ACHN (cell line): ENCODE measurements at places on chromosomes 1 and 21.

- DNase-seq: no peak
Observed at GRCh38 chr1:212367474-212368072, 47.1 kb downstream of the PACC1 start.

DNA sequence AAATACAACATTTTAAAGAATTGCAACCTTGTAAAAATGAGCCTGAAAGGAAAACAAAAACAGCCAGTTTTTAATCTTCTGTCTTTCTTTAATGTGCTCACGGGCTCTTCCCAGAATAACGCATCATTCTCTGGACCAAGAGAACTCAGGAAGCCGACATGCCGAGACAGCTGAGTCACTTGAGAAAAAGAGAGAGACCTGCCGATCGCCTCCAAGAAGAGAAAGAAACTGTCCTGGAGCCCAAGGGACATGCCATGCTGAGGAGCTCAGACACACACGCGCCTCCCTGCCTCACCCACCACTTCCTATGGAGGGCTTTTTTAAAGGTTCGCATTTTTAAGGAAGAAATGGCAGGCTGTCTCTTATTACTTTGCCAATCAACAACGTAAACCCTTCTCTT, 176.4 kb downstream of the ZNF281 start:
- DNase-seq: peak; percentile 16

DNA sequence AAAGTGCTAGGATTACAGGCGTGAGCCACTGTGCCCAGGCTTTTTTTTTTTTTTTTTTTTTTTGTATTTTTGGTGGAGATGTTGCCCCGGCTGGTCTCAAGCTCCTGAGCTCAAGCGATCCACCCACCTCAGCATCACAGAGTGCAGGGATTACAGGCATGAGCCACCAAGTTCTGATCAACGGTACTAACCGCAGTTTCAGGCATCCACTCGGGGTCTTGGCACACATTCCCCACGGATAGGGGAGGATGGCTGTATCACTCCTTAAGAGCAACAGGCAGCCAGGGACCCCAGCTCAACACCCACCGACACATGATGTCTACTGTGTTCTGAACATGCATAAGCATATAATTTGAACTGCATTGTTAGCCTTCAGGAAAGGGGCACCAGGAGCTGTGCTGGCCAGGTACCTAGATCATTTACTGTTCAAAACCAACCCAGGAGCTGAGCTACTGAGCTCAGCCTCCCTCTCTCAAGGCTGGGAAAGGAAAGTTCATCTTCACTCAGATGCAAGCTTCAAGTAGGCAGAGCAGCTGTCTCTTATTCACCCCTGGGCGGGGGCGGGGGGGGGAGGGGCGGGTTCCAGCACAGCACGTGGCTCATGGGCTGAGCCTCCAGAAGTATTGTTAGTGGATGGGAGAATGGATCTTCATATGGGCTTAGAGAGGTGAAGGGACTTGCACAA, 24.7 kb downstream of the CAPZB start:
- DNase-seq: no peak

DNA sequence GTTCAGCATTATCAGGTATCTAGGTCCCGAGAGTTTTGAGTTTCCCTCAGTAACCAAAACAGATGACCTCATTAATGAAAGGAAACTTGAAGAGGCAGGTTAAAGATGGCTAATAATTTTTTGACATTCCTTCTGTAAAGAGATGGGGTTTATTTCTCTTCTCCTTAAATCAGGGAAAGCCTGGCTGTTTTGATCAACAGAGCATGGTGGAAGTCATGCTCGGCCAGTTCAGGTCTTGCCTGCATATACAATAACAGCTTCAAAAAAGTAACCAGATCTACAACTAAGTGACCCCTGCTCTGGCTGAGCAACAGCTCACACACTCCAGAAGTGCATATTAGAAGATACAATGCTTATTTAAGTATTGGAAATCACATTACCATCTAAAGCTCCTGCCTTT, 36.6 kb upstream of the POU2F1 start:
- DNase-seq: no peak

- DNase-seq: no peak
Observed at GRCh38 chr1:232473324-232473723, 156.6 kb downstream of the SIPA1L2 start.

DNA sequence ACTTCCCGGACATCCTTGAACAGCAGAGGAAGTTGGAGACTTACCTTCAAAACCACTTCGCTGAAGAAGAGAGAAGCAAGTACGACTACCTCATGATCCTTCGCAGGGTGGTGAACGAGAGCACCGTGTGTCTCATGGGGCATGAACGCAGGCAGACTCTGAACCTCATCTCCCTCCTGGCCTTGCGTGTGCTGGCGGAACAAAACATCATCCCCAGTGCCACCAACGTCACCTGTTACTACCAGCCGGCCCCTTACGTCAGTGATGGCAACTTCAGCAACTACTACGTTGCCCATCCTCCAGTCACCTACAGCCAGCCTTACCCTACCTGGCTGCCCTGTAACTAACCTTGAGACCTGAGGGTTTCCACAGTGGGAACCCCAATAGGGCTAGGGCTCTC, 17.9 kb downstream of the TENT5C start:
- no peak for DNase-seq

- no peak for DNase-seq
Observed at GRCh38 chr1:21652101-21652936, 16.8 kb downstream of the RAP1GAP start.

- no peak for DNase-seq
Observed at GRCh38 chr1:48695161-48695560, 81.5 kb downstream of the BEND5 start.

- DNase-seq: peak; percentile 99
Observed at GRCh38 chr1:201713086-201713810, 115.7 kb upstream of the IPO9 start.

DNA sequence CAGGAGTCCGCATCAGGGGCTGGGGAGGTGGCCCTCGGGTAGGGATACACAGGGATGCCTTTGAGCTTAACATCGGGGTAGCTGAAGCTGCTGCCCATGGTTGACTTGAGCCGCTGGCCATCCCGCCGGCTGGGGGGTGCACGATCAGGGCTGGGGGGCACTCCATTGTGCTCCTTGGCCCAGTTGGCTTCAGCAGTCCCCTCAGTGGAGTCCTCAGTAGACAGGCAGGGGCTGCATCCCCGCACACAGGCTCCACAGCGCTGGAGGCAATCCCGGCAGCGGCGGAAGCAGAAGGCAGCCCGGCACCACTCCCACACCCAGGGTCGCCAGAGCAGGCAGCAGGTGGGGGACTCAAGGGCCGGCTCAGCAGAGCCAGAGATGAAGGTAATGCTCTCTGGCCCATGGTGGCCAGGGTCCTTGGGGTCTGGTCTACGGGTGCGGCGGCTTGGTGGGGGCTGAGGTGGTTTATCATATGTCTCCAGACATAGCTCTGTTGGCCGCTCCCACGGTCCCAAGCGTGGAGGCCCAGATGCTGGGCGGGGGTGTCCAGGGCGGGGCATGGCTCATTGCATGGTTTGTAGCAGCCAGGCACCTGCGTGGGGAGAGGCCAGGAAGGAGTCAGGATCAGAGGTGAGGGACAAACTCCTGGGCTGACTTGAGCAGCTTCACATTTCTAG, 8.3 kb downstream of the KDF1 start:
- no peak for DNase-seq

GRCh38 chr1:117810553-117810952, 118.9 kb downstream of the GDAP2 start:
- DNase-seq: no peak

GRCh38 chr21:32559006-32559610, 26.2 kb downstream of the TCP10L start:
- DNase-seq: no peak

DNA sequence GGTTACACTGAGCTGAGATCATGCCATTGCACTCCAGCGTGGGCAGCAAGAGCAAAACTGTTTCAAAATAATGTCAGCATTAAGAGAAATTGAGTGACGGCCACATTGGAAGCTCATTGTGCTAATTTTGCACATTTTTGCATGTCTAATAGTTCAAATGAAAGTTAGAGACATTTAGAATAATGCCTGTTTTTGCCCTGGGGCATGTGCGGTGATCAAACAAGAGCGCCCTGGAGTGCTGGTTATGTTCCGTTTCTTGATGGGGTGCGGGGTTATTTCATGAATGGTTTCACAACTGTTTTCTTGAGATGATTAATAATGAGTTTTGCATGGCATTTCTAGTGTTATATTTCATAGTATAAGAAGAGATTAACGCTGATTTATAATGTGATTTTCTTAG, 13.1 kb downstream of the OR2T11 start:
- no peak for DNase-seq

DNA sequence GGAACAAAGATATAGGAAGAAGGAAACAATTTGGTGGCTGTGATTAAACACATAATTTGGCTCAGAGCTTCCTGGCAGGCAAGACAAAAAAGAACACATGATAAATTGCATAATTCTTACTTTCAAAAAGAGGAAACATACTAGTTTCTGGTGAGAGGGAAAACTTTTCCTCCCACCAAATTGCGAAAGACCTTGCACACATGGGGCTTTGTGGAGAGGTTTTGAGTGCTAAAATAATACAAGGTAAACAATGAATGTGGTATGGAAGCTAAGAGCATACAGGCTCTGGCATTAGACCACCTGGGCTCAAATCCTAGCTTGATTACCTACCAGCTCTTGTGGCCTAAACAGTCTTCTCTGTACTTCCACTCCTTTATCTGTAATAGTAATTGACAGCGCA, 140.2 kb upstream of the HOOK1 start:
- DNase-seq: no peak

- no peak for DNase-seq
Observed at GRCh38 chr1:223819730-223820514, 25.8 kb downstream of the TP53BP2 start.

DNA sequence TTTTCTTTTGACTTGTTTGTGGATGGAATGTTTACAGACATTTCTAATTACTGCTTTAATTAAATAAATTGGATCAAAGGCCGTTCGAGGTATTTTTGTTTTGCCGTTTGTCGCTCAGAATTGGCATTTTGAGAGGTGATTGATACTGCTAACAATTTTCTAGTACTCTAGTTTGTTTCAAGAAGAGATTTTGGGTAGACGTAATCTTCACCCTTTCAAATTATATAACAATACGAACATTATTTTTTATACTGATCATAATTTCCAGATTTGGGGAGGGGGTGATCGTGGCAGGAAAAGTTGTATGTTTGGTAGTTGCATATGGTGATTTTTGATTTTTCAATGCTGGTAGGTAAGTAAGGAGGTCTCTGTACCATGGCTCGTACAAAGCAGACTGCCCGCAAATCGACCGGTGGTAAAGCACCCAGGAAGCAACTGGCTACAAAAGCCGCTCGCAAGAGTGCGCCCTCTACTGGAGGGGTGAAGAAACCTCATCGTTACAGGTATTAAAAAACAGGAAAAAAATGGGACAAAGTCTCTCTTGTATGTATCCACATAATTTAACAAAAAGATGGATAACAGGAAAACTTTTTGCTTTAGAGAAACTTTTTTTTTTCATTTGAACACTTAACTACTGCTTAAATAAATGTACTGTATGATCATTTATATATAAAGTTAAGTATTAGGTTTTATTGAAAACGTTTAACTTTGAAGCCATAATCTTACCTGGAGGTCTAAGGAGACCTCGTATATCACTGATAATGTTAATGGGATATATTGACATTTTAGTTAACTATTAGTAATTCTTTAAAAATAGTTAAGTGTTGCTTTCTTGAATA, 1.7 kb downstream of the H3-3A start:
- DNase-seq: peak; percentile 55

- DNase-seq: no peak
Observed at GRCh38 chr1:40425198-40425597, 25.1 kb upstream of the ZFP69B start.

- DNase-seq: no peak
Observed at GRCh38 chr1:192512426-192513162, 63.0 kb upstream of the RGS1 start.

GRCh38 chr1:59445040-59445439, 148.1 kb downstream of the FGGY start:
- no peak for DNase-seq

DNA sequence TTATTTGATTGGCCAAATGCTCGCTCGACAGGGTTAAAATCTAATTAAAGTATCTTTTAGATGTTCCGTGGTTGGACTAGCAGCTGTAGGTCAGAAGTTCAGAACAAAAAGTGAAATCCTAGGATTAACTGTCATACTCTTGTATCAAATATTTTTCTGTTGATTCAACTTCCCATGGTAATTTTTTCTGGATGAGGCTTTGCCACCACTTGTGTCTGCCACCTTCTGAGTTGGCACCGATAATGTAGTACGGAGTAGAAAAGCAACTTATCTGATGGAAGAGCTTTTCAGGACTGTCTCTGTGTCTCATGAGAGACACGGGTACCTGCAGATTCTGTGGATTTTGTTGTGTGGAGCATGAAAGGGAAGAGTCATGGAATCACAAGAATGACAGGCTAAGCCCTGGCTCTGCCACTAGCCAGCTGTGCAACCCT, 44.6 kb upstream of the CNN3 start:
- peak; percentile 54 for DNase-seq

GRCh38 chr1:83787246-83787998, 211.5 kb downstream of the TTLL7 start:
- no peak for DNase-seq
